ENCODE measurements at places on chromosomes 7 and 10.
A peak's percentile ranks its signal among the peaks of the same experiment; 100 is the strongest.

DNA sequence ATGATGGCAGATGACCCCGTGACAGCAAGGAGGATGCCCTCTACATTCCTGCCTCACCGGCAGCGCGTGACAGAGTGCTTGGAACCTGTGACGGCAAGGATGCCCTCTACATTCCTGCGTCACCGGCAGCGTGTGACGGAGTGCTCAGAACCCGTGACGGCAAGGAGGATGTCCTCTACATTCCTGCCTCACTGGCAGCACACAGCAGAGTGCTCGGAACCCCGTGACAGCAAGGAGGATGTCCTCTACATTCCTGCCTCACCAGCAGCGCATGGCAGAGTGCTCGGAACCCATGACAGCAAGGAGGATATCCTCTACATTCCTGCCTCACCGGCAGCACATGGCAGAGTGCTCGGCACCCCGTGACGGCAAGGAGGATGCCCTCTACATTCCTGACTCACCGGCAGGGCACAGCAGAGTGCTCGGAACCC lies 231.0 kb downstream of the DIP2C start:
- DNase-seq, result no peak
- H3K4me3 ChIP-seq, result no peak overlapping the region
- no peaks in the 10 kb centered on the region for H3K27me3 ChIP-seq
- no peak overlapping the region for H3K27ac ChIP-seq
- no peaks in the 10 kb centered on the region for H3K36me3 ChIP-seq
- peaks cover 5% of the 10 kb centered on the region for H3K4me1 ChIP-seq

DNA sequence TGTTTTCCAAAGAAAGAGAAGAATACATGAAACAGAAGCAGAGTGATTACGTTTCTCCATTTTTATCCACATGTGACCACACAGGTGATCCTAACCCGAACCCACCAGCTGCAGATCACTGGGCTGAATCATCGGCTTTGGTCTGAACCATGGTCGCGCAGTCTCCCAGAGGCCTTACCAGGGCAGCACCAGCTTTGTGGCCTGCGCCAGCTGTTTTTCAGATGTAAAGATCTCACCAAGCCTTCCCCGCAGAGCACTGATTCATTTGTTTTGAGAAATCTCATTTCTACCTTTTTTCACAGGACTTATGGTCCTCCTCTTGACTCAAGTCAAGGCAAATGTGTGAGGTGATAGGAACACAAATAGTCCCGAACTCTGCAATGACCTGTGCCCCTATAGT lies 207.0 kb upstream of the PPP2R2D start:
- no peaks in the 10 kb centered on the region for H3K4me1 ChIP-seq
- peak; percentile 36 for DNase-seq
- no peak overlapping the region for H3K27ac ChIP-seq
- no peak overlapping the region for H3K4me3 ChIP-seq

- no peak overlapping the region for H3K4me3 ChIP-seq
- H3K4me1 ChIP-seq, result no peaks in the 10 kb centered on the region
- H3K27ac ChIP-seq, result no peak overlapping the region
- no peaks in the 10 kb centered on the region for H3K27me3 ChIP-seq
- DNase-seq, result no peak
Measured at GRCh38 chr10:91557651-91558111, 75.2 kb downstream of the PPP1R3C start.

GRCh38 chr10:127877116-127877515 lies 15.6 kb downstream of the CLRN3 start:
- DNase-seq, result no peak
- no peak overlapping the region for H3K4me3 ChIP-seq
- H3K36me3 ChIP-seq, result no peaks in the 10 kb centered on the region
- H3K27ac ChIP-seq, result peak overlapping the region; percentile 71

- no peaks in the 10 kb centered on the region for H3K27me3 ChIP-seq
- no peaks in the 10 kb centered on the region for H3K4me1 ChIP-seq
- DNase-seq, result no peak
Measured at GRCh38 chr7:13231216-13231615, 543.8 kb downstream of the ARL4A start.

- peaks cover 19% of the 10 kb centered on the region for H3K36me3 ChIP-seq
- no peaks in the 10 kb centered on the region for H3K27me3 ChIP-seq
- no peaks in the 10 kb centered on the region for H3K4me1 ChIP-seq
Measured at GRCh38 chr7:103346396-103346795, 1.0 kb upstream of the PSMC2 start.

- H3K36me3 ChIP-seq, result no peaks in the 10 kb centered on the region
- H3K27ac ChIP-seq, result no peak overlapping the region
- DNase-seq, result peak; percentile 27
- no peak overlapping the region for H3K4me3 ChIP-seq
- H3K27me3 ChIP-seq, result no peaks in the 10 kb centered on the region
- H3K4me1 ChIP-seq, result peaks cover 12% of the 10 kb centered on the region
Measured at GRCh38 chr7:36078816-36079360, 74.2 kb upstream of the EEPD1 start.

GRCh38 chr7:130369110-130369711 lies 11.1 kb upstream of the CPA1 start:
- no peaks in the 10 kb centered on the region for H3K36me3 ChIP-seq
- H3K4me3 ChIP-seq, result no peak overlapping the region
- no peak overlapping the region for H3K27ac ChIP-seq
- DNase-seq, result no peak

Measured in endodermal cell (in vitro differentiated cells).